ENCODE measurements at places on chromosomes 4 and X.

- no peak for DNase-seq
Measured at GRCh38 chr4:46390355-46391058, 579 bp upstream of the GABRA2 start.

GRCh38 chr4:140070366-140070765, 83.6 kb downstream of the MAML3 start:
- DNase-seq, result no peak

DNA sequence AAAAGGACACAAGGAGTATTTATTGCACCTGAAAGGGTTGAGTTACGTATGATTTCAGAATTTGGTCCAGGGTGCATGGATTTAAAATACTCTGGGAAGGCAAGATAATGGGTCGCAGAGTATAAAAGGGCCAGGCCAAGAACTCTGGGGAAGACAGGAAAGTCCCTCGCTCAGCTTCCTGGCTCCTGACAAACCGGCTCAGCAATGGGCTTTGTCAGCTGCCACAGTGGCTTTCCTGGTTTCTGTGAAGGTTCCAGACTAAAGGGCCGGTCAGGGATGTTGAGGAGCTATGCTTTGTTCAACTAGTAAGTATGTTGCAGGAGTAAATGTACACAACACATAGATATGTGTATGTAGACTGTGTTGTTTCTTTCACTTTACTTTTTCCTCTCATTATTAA, 154.4 kb upstream of the ETNPPL start:
- no peak for DNase-seq

- DNase-seq, result no peak
Measured at GRCh38 chr4:112416464-112416863, 99.5 kb downstream of the NEUROG2 start.

DNA sequence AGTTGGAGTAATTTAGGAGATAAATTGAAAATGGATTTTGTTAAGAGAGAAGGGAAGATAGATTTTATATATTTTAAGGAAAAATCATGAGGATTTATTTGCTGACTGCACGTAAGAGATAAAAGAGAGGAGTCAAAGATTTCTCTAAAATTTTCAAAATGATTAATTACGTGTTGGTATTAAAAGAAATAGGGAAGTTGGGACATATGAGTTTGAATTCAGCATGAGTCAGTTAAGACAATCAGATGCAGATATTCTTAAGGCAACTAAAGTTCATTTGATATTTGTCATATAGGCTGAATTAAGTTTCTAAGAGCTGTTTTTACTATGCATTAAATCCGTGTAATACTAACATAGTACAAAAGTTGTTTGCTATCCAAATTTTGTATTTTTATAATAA, 46.9 kb downstream of the TET2 start:
- DNase-seq, result no peak

GRCh38 chrX:56726605-56727004, 2.4 kb upstream of the NBDY start:
- DNase-seq, result no peak

DNA sequence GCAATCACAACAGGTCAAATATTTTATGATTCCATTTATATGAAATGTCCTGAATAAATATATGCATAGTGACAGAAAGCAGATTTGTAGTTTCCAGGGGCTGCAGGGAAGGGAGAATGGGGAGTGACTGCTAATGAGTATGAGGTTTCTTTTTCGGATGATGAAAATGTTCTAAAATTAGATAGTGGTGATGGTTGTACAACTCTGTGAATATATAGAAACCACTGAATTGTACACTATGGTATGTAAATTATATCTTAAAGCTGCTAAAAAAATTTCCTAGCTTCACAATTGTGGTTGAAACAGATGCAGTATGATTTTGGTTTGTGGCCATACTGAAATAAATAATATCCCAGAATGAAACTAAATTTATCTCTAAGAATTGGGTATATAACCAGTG, 12.9 kb upstream of the IL2 start:
- no peak for DNase-seq

DNA sequence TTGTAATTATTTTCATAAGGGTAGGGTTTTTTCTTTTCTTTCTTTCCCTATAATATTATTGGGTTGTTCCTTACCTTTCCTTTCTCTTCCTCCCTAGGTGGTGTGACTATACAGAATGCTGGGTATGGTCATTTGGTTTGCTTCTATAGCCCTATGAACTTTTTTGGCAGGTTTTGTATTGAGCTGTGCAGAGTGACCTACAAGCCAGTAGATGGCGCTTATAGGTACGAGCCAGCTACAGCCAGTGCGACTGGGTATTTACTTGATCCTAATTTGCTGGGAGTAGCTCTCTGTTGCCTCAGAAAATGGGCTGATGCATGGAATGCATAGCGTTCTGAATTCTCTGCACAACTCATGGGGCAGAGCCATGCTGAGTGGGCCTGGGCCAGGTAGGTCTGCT, 423.3 kb downstream of the MAGEE1 start:
- no peak for DNase-seq

GRCh38 chr4:10897076-10897475, 212.5 kb upstream of the CLNK start:
- no peak for DNase-seq

GRCh38 chrX:13219991-13220764, 99.7 kb downstream of the ATXN3L start:
- DNase-seq, result no peak

DNA sequence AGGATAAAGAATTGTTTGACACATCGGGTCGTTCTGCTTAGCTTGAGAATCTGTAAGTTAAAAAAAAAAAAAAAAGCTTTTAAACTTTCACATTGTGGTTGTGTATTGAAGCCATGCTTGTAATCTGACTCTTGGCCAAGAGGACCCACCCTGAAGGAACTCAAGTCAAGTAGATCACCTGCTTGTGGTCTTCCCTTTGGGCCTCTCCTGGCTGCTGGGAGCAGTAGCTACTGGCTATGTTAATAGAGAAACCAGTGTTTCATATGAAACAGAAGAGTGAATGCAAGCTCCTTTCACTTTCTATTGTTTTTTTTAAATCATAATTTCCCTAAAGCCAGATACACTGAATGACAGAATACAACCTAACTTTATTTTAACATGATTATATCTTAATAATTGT, 402.4 kb upstream of the NDST4 start:
- DNase-seq, result no peak

DNA sequence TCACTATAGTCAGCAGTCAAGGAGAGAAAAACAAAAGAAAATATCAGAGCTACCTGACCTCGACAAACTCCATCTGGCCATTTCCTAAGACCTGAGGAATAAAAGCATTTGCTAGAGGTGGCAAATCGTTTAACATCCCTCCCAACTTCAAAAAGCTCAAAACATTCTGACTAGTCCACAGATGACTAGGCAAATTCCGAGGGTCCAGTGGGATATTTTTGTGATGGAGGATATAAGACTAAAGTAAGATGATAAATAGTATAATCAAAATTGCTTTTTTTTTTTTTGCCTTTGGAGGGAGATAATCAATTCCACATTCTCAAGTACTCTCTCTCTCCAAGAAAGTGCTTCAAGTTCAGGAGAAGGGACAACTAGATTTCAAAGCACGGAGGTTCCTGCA, 119.1 kb upstream of the ETNPPL start:
- no peak for DNase-seq

DNA sequence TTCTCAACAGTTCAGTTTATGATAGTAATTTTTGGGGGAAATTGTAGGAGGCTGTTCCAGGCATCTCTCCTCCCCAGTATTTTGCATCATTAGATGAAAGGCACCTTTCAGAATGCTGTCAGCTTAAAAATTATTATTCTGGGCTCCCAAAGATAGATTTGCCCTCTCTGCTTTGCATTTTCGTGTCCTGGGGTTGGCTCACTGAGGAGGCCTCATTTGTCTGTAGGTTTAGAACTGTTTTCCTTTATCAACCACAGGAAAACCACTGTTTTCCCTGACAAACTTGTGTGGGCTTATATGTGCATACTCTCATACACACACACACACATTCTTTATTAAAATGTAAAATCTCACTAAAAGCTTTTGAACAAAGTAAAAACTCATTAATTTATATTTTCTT, 197.2 kb upstream of the VCX3A start:
- DNase-seq, result no peak

GRCh38 chr4:94575652-94576051, 123.9 kb downstream of the PDLIM5 start:
- DNase-seq, result no peak

GRCh38 chr4:179977378-179977777, 2265.8 kb upstream of the TENM3 start:
- DNase-seq, result no peak

DNA sequence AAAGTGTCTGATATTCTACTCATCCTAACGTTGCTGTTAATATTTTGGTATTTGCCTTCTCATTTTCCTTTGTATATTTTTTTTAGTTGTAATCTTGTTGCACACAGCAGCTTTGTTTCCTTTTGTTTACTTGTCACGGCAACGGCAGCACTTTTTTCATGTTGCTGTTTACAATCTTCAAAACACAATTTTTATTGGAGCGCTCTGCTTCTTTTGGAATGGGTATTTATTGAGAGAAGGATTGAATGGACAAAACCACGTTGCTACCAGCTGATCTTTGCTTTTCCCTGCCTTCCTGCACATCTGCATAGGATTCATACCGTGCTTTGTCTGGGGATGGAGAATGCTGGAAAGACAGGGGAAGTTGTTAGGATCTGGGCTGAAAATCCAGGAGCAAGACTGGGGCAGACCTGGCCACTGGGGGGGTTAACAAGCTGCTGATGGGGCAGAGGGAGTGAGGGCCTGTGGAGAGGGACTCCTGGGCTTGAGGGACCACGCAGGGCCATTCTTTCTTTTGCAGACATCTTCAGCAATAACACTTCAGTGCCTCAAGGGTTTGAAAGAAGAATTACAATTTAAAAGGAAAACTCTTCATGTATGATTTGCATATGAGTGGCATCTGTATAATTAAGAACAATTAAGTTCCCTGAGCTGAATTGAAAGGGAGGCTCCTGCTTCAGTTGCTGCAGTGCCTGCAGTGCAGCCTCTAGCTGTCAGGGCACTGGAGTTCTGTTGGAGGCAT, 69.8 kb downstream of the TMEM131L start:
- no peak for DNase-seq

DNA sequence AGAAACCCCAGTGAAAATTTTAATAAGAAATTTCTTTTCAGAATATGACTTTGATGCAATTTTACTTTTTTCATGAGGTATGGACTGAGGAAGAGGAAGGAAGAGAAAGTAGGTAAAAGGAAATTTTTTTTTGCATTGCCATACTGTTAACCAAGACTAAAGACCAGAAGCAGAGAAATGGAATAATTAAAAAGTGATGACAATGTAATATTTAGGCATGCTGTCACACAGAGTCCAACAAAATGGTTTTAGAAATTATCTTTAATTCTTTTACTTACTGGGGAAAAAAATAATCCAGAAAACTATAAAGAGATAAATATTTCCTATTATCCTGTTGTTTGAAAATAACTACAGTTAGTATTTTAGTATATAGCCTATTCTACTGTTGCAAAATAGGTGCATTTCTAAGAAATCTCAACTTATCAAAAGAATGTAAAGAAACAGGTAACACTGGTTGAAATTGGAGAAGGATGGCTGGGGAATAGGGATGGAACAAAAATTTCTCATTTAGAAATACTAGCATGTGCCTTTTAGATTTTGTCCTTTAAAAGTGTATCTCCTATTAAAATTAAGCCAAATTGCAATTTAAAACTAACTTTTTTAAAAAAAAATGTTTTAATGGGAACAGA, 92.6 kb downstream of the ANXA3 start:
- DNase-seq, result no peak

GRCh38 chr4:113106108-113106507, 56.7 kb downstream of the ANK2 start:
- no peak for DNase-seq

GRCh38 chr4:14168919-14169318, 541.4 kb upstream of the BOD1L1 start:
- no peak for DNase-seq

GRCh38 chr4:166459621-166460020, 586.6 kb downstream of the TLL1 start:
- DNase-seq, result no peak

GRCh38 chr4:64271601-64272081, 137.6 kb downstream of the TECRL start:
- DNase-seq, result no peak

DNA sequence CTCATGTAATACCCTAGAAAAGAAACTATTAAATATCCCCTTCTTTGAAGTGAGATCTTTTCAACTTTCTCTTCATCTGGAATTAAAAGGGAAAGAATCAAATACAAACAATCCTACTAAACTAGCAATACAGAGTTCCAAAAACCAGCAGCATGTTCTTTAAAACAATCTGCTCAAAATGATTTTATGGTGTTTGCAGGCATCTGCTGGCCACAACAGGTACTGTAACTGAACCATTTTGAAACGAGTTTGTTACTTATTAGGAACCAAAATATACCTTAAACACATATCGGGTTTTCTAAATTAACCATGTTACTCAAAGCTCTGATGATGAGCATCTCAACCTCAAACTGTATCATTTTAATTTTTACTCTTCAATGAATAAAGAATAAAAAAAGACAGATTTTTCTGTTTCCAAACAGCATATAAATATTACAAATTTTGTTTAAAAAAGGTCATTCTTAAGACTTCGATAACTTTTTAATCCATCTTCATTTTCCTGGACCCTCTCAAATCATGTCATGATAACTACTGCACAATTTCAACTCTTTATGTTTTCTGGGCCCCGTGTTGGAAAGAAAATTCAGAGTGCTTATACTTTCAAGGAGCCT, 56.5 kb downstream of the ARAP2 start:
- no peak for DNase-seq

GRCh38 chr4:14771504-14772175, 230.6 kb upstream of the CPEB2 start:
- no peak for DNase-seq

- no peak for DNase-seq
Measured at GRCh38 chr4:100848841-100849240, 331.0 kb upstream of the EMCN start.

GRCh38 chrX:119374736-119375135, 24.4 kb upstream of the SLC25A43 start:
- DNase-seq, result no peak

DNA sequence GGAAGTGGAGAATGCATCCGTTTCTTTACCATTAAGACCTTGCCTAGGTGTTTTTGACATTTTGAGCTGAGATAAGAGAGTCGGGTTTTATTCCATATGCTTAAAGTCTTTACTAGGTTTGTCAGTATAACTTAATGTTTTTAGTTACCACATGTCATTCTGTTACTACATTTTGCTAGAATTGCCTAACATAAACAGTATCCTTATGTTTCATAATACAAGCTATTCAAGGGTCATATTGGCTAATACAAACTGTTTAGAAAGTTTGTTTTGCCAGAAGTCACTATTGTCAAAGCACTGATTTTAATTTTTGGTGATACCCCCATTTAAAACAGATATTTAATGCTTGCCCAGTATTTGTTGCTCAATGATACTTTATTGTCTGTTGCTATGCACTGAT, 427.7 kb upstream of the MAGEB2 start:
- no peak for DNase-seq

DNA sequence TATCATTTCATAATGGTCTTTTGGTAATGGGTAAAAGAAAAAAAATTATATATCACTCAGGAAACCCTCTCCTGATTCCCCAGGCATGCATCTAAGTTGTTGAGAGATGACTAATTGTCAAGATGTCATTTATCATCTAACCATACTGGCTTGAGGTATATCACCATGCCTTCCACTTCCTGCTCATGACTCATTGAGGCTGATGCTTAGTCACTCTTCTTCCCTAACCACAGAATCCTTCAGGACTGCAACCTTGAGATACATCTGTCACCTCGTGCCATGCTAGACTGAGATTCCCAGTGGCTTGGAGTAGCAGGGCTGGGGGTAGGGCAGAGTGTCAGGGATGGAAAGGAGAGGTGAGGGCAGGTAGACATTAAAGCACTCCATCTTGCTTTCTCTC, 782.5 kb upstream of the INTU start:
- DNase-seq, result no peak

Data from activated gamma-delta T cell treated with anti-CD3 and anti-CD28 coated beads, Interleukin-2, amount 50 U/mL, for 16 hours (primary cell).